ENCODE measurements at places on chromosomes 11 and 22. TPM values are rescaled to one million over a fixed set of nuclear protein-coding genes. Genes with fewer than 3 reads are reported as not detected.

DNA sequence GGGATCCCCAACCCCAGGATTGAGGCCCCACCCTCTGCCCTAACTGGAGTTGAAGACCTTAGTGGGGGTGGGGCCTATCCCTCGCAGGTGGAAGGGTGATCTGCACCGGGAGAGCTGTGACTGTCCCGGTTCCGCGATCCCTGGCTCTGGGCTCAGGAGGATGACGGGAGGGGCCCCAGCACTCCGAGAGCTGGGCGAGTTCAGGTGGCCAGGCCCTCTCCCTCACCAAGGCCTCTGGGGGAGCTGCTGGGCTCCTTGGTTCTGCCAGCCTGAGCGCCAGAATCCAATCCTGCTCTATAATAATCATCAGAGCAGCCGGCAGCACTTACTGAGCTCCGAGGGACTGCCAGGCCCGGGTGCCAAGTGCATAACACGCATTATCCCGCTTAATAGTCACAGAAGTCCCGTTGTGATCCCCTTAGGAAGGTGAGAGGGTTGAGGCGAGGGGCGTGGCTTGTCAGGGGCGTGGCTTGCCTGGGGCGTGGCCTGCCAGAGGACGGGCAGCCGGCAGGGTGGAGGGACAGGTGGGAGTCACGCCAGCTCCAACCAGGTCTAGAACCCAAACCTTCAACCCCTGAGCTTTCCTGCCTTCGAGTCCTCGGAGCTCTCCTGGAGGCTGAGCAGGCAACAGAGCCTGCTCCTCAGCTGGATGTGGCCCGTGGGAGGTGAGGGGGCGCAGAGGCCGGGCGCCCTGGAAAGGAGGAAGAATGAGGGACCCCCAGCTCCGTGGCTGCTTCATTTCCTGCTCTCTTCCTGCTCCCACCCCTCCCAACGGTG lies 7.3 kb upstream of the SYT7 start:
- peak overlapping the region; percentile 36 for H3K4me3 ChIP-seq
- no peaks in the 10 kb centered on the region for H3K36me3 ChIP-seq
- H3K27me3 ChIP-seq = no peaks in the 10 kb centered on the region
- H3K4me1 ChIP-seq = no peaks in the 10 kb centered on the region

GRCh38 chr11:14270690-14271542 lies 88.1 kb downstream of the RRAS2 start:
- H3K4me3 ChIP-seq = no peak overlapping the region
- DNase-seq = no peak
- peaks cover under 1% of the 10 kb centered on the region for H3K36me3 ChIP-seq
- peaks cover 5% of the 10 kb centered on the region for H3K4me1 ChIP-seq
- no peak overlapping the region for H3K27ac ChIP-seq

- no peaks in the 10 kb centered on the region for H3K36me3 ChIP-seq
- DNase-seq = no peak
- no peak overlapping the region for H3K4me3 ChIP-seq
- H3K27me3 ChIP-seq = no peaks in the 10 kb centered on the region
These were observed 15.1 kb upstream of the CABP7 start for GRCh38 chr22:29704528-29705285.

Gene LRRC4C
- not detected for total RNA-seq
